ENCODE measurements at places on chromosomes 16 and 17. TPM values are rescaled to one million over a fixed set of nuclear protein-coding genes. Genes with fewer than 3 reads are reported as not detected.

- DNase-seq = no peak
Observed at GRCh38 chr16:57734308-57734924, 1.2 kb upstream of the KATNB1 start.

DNA sequence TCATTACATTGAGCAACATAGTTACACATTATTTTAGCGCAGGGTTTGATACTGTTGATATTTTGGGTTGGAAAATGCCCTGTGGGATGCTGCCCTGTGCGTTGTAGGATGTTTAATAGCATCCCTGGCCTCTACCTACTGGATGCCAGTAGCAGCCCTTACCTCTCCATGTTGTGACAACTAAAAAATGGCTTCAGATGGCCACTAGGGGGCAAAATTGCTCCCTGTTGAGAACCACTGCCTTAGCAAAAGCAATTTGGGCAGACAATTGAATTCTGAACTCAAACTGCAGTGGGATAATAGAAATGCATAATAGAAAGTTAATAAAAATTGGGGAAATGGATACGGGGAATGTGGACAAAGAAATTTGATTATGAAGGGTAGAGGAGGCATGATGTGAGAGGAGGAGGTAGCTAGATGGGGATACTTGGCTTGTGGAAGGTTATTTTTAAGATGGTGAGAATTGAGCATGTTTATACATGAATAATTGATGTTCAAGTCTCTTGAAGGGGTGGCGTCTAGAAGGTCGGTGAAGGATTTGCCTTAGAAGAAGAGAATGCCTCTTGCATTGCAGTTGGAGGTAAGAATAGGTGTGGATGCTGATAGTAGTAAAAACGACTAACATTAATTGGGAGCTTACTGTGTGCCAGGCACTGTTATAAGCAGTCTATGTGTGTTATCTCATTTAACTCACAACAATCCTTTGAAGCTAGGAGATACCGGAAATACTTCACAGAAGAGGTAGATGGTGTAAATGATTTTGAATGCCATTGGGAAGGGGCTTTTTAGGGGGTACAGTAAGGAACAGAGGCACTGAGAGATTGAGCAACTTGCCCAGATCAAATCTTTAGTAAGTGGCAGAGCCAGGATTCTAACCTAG, 19.0 kb downstream of the HEATR9 start:
- DNase-seq = peak; percentile 53

- no peak for DNase-seq
Observed at GRCh38 chr16:65936096-65936495, 430.4 kb upstream of the CDH5 start.

DNA sequence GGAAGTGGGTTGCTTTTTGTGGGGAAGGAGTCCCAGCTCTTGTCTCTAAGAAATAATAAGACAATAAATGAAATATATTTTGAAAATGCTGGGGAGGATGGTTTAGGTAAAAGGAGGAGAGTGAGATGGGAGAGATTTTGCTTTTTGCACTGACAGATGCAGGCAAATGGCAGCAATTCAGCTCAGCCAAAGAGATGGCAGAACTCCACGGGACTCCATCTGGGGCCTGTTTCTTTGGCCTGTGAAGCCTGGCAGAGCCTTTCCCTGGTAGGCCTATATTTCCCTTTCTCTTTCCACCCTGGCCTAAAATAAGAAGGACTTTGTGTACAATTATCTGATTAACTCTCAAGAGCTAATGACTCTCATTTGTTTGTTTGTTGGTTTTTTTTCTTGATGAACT, 1525.1 kb downstream of the CDH11 start:
- no peak for DNase-seq

GRCh38 chr17:11852912-11853311, 144.4 kb downstream of the ZNF18 start:
- DNase-seq = peak; percentile 17

DNA sequence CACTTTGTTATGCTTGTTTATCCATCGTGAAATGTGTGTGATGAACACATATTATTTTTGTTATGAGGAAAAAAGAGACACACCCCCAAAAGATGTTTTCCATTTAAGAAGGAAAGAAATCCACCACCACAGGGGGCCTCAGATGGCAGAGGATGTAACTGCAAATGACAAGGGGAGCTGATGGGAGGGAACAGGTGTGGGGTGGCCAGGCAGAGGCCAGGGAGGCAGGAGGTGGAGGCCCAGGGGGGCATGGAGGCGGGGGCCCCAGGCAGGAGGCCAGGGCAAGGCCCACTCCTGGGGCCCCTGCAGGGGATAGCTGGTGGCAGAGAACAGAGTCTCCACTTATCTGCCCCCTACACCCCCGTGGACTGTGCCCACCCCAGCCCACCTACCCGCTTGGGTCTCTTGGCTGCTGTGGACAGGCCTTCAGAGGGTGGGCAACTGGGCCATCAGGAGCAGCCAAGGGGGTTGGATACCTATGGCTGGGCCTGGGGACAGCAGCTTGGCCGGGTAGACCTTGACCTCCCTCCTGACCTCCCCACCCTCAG, 28.0 kb downstream of the PPL start:
- DNase-seq = no peak

- DNase-seq = peak; percentile 81
Observed at GRCh38 chr16:667780-668518, at the start of gene RHOT2. RHOT2 (plus strand) TSS chr16:668132; CDS start chr16:668200, 68 bp downstream.

DNA sequence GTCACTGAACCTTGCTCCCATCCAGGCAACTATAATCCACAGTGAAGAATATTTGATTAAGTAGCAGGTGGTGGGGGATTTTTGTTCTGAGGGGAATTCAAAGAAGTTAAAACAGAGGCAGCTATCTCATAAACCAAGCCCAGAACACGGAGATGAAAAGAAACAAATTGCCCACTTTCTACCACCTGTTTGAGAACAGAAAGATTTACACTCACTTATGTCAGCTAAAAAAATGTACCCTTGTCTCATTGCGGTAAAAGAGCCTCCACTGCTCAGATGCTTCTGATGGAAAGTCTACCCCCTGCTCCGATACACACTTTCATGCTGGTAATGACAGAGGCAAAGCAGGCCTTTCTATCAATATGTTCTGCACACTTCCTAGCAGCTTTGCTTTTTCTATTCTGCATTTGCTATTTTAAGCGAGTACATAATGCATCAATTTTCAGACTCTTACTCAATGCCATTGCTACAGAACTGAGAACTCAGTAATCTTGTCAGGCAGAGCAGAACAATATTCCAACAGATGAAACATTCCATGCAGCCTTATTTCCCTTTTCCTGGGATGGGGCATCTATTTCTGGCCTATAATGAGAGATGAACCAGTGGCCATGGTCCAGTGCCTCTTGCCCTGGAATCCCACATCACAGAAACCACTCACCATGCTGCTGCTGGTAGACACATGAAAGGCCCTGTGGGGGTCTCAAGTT, 29.0 kb downstream of the CDK5R1 start:
- no peak for DNase-seq

DNA sequence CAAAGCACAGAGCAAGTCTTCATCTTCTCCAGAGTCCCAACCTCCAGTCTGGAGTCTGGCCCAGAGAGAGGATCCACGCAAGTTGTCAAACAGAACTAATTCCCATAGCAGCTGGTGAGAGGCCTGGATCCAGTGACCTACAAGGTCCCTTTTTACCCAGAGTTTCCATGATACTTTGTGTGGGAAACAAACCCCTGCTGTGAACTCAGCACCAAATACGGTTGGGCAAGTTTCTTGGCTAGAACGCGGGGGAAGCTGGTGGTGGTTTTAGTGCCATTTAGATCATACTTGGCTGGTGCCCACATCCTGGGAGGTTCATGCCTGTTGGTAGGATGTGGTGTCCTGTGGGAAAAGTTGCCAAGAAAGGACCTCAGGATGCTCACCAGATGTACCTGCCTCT, 18.1 kb downstream of the TMC7 start:
- peak; percentile 99 for DNase-seq

GRCh38 chr17:53093391-53093790, 729.3 kb upstream of the KIF2B start:
- no peak for DNase-seq

GRCh38 chr17:7512824-7513540, 28.8 kb downstream of the POLR2A start:
- DNase-seq = no peak

- DNase-seq = no peak
Observed at GRCh38 chr17:17036524-17036998, 5.7 kb upstream of the MPRIP start.

DNA sequence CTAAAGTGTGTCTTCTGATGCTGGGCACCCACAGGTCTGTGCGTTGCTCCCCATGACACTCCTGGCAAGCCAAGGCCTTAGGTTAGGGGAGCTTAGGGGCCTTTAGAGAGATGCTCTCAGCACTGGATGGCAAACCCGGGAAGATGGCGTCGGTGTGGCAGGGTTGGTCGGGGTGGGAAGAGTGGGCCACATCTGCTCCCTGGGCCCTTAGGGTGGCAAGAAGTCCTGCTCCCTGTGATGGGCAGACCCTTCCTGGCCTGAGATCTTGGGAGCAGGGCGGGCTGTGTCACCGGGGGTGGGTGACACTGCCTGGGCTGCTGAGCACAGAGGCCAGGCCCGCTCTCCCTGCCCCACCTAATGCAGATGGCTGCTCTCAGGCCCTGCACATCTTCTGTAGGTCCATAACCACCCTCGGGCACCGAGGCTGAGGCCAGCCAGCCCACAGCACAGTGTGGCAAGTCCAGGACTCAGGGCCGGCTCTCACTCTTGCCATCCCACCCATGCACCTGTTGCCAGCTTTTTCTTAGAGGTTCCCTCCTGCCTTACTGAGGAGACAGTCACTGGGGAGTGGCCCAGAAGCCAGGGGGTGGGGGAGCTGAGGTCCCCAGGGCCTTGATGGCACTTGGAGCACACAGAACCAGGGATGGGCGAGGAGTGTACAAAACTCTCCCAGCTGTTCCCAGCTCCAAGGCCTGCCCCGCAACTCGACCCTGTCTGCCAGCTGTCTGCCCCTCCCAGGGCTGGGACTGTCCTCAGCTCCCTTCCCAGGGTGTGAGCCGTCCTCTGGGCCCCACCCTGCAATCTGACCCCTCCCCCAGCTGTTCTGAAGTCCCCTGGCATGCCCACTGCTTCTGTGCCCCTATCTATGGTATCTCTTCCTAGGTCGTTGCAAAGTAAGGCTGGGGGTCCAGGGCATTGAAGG, 4.4 kb upstream of the MTSS2 start:
- no peak for DNase-seq

GRCh38 chr16:69522732-69523404, 42.9 kb upstream of the NFAT5 start:
- DNase-seq = peak; percentile 72

- no peak for DNase-seq
Observed at GRCh38 chr17:1813088-1813487, 16.6 kb downstream of the SMYD4 start.

DNA sequence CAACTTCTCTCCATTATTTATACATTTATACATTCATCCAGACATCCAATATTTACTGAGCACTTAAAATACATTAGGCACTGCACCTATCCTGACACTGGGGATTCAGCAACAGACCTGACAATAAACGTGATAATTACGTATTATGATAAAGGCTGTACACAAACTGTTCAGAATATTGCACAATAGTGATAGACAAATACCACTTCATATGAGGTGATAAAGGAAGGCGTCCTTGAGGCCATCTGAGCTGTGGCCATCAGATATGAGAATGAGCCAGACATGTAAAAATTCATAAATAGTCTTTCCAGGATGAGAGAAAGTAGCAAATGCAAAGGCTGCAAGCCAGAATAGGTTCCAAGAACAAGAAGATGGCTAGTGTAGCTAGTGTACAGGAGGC, 8.6 kb downstream of the USP32 start:
- DNase-seq = no peak

DNA sequence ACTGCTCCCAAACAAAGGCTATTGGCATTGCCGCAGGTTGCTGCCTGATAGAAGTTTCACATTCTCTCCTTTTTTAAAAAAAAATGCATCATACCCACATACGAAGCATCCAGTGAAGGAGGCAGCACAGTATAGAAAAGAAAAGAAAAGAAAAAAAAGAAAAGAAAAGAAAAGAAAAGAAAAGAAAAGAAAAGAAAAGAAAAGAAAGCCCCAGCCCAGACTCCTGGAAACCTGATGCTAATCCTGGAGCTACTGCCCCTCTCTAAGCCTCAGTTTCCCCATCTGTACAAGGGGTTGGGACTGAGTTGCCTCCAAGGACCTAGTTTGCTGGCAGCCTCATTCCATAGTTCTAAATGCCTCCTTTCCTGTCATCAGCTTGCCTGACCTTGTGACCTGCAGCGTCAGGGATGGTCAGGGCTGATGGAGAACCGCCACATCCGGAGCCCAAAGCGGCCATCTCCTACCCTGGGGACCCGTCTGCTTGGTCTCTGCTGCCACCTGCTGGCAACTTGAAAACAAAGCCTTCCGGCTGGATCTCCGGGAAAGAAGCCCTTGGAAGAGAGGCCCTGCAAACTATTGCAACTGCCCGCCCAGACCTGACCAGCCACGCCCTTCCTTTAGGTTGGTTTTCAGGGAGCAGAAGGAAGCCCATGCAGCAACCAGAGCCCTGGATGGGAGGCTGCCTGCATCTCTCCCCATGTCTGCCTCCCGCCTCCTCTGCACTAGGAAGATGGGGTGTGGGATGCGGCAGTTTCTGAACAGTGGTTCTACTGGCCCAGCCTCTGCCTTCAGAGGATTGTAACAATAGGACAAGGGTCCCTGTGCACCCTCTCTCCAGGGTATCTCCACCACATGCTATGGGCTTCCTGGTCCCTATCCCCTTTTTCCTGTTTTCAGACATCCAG, 13.0 kb downstream of the AIPL1 start:
- peak; percentile 69 for DNase-seq

DNA sequence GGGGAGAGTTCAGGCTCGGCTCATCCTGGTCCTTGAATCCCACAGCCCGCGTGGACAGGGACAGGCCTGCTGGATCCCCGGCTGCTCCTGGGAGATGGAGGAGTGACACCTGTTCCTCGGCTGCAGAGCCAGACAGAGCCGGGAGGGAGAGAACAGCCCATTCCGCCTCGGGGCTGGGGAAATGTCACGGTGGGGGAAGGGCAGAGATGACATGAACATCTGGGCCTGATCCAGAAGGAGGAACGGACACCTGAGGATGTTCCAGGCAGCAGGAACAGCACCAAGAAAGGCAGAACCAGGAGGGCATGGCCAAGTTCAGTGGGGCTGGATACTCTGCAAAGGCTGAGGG, 2.1 kb downstream of the ZNF764 start:
- no peak for DNase-seq

- peak; percentile 89 for DNase-seq
Observed at GRCh38 chr17:28725660-28726225, 290 bp downstream of the TLCD1 start.

- no peak for DNase-seq
Observed at GRCh38 chr17:40938981-40939380, 1.5 kb upstream of the KRT23 start.

- no peak for DNase-seq
Observed at GRCh38 chr16:8589057-8589899, 1.0 kb downstream of the TMEM114 start.

Gene PTGES3L
- total RNA-seq = 0.10 TPM

Gene CX3CL1
- 0.07 TPM for total RNA-seq

Gene TAC4
- 0.20 TPM for total RNA-seq

Gene SEC14L5
- not detected for total RNA-seq

Gene NLRC3
- total RNA-seq = 0.11 TPM

Gene SPATA2L
- total RNA-seq = 15.1 TPM

Gene MSRB1
- 26.1 TPM for total RNA-seq

Gene C17orf113
- 0.23 TPM for total RNA-seq

Gene CDH16
- not detected for total RNA-seq

Gene NEURL4
- total RNA-seq = 20.7 TPM
